ENCODE measurements at places on chromosomes 1 and 21.

DNA sequence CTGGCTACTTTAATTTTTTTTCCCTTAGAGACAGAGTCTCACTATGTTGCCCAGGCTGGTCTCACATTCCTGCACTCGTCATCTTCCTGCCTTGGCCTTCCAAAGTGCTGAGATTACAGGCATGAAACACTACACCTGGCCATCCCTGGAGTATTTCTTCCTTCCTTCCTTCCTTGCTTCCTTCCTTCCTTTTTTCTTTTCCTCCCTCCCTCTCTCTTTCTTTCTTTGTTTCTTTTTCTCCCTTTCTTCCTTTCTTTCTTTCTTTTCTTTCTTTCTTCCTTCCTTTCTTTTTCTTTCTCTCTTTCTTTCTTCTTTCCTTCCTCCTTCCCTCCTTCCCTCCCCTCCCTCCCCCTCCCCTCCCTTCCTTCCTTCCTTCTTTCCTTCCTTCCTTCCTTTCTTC is 46.4 kb upstream of the PM20D1 start:
- DNase-seq = no peak

- DNase-seq = no peak
These were observed 36.1 kb downstream of the EIF2D start for GRCh38 chr1:206575894-206576737.

- no peak for DNase-seq
These were observed 6.5 kb downstream of the CNST start for GRCh38 chr1:246572785-246573184.

DNA sequence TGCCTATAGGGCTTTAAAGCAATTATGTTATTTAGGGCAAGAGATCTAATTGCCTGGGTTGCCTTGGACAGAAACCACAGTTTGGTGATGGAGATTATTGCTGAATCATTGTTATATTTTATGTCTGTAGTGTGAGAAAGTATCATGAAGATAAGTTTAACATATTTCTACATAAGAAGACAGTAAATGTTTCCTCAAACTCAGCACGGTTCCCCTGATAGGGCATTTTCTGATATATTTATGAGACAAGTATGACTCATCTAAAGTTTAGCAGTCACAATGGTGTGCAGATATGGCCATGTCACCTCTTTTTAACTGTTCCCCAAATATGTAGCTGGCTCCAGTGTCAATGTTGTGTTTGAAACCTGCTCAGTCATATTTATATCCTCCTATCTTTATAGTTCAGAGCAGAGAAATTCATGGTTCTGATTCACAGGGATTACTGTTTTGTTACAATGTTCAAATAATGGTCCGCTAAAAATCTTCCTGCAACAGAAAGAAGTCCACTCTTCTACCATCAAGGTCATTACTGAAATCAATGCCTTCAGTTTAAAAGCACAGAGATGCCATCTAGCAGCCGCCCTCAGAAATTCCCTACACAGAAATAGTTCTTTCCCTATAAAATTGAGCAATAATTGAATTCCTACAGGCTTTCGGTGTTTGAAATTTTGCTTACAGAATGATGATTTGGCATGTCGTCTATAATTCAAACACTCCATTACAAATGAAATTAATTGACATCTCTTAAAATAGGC is 3.7 kb downstream of the OLFM3 start:
- no peak for DNase-seq
